SK-MEL-5 (cell line): ENCODE measurements at places on chromosomes 1 and 21. TPM values are rescaled to one million over a fixed set of nuclear protein-coding genes. Genes with fewer than 3 reads are reported as not detected.

TCP10L gene
- 0.53 TPM in 1 of 2 replicates, not detected in the other for total RNA-seq

PLA2G2A gene
- not detected in 2 replicates for total RNA-seq

KCNA2 gene
- total RNA-seq = under 0.01 and 0.24 TPM in 2 replicates

LRRC8C gene
- total RNA-seq = 2.7 and 3.2 TPM in 2 replicates

NPL gene
- 6.7 and 7.0 TPM in 2 replicates for total RNA-seq

DNA sequence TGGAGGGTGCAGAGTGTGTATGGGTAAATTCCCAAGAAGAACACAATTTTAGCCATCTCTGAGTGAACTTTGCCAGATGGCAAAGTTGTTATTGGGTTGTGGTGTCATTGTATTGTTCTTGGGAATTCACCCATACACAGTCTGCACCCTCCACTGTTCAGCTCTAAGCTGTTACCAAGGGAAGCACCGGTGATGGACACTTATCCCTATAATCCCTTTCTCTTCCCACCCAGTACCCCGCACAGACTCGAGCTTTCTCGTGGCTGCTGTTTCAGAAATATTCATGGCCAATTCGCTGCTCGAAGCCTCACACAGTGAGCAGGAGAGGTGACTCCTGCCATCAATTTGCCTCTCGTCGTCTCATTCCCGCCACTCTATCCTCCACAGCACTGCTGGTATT lies 95.7 kb upstream of the PALMD start:
- no peak for DNase-seq

DNA sequence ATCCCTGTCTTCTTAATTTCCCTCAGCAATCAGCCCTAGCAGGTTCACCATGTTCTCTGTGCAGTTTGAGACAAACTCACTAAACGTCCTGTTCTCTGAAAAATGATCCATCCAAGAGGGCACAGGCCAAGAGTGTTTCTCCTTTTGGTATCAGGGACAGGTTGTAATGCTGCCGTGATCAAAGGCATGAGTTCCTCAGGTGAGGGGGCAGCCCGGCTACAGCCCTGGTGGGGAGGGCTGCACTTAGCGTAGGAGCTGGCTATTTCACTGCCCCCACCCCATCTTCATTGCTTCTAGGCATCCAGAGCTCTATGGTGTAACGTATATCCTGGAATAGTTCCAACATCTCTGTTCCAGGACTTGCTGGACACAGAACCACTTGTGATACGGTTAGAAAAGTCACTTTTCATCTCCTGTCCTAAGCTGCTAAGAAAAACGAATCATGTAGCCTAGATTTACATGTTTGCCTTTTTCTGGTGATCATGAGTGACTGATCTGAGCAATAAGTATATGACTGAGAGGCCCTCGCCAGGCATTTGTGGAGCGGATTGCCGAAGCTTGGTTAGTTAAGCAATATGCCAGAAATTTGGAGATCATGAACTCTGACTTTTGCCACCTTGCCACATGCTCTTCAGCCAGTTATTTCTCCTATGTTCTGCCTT lies 41.1 kb upstream of the SRP9 start:
- DNase-seq = no peak

- no peak for DNase-seq
Observed at GRCh38 chr1:184052194-184052559, 647 bp downstream of the TSEN15 start.

GRCh38 chr21:45209685-45210284 lies 77.9 kb downstream of the POFUT2 start:
- DNase-seq = no peak

DNA sequence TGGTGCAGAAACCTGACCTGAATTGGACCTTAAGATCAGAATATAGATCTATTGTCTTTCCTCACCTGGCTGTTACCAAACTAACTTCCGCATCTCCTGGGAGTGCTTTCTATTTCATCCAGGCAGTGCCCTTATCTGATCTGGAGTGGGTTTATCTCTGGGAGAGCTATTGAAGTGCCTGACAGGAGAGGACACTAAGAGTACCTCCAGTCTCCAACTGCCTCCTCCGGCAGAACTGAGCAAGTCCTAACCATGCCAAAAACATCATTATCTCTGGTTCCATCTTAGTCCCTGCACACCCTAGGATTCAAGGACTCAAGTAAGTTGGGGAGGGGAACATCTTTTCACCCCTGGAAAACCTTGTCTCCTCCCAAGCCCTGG lies 12.4 kb upstream of the KCNJ15 start:
- DNase-seq = no peak

DNA sequence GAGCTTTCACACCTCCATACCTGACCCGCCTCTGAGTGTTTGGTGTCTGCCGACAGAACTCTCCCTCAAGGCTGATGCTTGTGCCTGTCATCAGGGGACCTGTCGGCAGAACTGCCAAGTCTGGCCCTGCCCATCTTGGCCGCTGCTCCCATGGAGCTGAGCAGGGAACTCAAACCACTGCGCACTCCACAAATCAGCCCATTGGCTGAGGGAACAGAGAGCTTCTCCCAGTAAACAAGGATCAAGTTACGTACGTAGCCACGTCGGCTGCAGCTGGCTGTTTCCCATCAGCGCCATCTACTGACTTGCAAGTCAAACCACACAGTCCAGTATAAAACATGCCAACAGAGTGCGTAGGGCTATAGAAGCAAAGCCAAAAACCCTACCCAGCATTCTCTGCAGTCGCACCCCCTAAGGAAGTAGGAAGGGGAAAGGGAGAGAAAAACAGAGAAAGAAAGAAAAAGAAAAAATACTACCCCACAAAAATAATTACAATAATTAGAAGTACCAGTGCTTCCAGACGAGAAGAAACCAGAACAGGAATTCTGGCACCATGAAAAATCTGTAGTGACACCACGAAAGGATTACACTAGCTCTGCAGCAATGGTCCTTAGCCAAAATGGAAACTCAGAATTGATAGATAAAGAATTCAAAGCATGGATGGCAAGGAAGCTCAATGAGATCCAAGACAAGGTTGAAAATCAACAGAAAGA lies 13.1 kb downstream of the KRTAP13-1 start:
- peak; percentile 95 for DNase-seq

- DNase-seq = no peak
Observed at GRCh38 chr1:206866062-206866461, 639 bp downstream of the IL20 start.

DNA sequence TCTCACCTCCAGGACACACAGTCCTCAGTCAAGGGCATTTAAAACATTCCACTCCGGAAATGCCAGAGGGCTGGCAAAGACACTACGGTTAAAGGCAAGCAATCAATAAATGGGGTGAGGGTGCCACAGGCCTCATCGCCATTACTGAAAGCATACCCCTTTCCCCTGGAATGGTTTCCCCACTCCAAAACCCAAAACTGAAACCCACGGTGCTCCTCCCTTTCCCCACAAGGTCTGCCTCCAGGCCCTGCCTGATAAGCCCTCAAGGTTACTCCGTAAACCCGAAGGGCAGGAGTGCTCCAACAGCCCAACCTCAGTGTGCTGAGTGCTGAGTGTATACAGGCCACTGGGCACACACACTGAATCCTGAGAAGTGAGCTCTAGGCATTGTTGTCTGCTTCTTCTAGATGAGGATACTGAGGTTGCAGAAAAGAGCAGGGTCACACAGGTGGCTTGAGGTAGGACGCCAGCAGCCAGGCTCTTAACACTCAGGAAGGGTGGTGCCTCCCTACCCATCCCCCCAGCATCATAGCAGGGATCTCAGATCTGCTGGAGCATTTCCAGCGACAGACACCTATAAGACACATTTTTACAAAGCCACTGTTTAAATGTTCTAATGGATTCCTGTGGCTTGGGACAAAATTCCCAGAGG lies 29.0 kb downstream of the SSBP3 start:
- no peak for DNase-seq

- no peak for DNase-seq
Observed at GRCh38 chr1:228370941-228371740, 35.5 kb downstream of the TRIM11 start.

DNA sequence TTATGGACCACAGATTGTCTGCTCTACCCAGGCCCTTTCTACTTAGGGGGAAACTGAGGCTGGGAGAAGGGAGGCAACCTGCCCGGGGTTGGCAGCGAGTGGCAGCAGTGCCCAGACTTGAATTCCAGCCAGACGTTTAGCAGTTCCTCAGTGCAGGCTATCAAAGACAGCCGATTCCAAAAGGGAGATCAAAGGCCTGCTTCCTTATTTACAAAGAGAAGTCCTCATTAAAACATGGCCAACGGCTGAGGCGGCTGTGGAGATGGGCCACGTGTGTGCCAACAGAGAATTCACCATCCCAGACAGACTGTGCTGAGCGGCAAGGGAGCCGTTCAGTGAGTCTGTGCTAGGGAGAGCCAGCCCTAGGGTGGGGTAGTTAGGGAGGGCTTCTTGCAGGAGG lies 27.7 kb downstream of the C1QB start:
- DNase-seq = no peak

- DNase-seq = peak; percentile 57
Observed at GRCh38 chr1:11893907-11894251, 32.3 kb downstream of the KIAA2013 start.

DNA sequence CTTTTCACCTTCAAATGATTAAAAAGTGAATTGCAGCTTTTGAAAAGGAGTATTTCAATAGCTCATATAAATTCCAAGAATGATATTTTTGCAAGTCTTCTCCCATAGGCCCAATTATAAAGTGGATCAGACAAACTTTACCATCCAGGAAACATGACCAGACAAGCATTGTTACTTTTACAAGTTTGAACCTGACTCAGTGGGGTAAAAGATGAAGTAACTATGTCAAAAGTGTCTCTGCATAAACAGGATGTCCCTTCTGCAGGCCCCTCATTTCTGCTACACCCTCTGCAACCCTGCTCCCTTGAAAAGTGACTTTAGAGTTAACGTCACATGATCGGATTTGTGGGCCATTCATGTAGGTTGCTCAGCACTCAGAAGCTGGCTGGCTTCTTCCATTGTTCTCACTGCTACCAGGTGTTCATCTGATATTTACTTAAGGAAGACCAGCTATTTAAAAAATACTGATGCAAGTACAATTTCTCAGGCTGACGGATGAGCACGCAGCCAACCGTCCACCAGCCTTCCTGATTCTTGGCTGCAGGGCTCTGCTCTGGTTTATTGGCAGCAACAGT lies 32.3 kb downstream of the URB1 start:
- no peak for DNase-seq

DNA sequence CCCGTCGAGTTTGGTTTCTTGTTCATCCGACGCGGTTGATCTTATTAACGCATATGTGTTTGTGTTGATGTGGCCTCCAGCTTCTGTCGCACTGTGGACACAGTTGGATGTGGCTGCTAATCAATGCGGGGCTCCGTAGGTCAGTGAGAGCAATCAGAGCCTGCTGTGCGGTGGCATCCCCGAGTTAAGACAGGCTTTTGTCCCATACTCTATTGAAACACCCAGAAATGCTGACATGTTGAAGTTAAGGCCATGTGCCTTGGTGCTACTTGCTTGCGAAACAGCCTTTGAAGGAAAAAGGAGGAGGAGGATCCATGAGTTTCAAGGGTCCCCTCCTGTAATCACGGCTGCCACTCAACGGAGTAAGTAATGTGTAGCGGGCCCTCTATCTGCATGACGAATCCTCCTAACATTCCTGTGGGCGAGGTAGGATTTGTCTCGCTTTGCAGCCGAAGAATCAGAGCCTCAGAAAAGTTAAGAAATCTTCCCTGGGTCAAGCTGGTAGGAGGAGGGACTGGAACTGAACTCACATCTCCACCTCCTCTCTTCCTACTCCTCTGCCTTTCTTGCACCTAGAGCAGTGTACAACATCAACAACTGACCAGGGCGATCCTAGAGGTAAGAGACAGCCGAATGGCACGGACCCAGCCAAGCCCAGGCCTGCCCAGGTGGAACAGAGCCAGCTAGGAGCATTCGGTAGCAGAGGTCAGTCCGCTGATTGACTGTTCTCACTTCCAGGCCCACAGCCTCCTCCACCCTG lies 19.5 kb downstream of the PDE9A start:
- no peak for DNase-seq

GRCh38 chr1:77287535-77287934 lies 5.7 kb downstream of the AK5 start:
- DNase-seq = no peak

GRCh38 chr1:234839663-234840062 lies 229.7 kb upstream of the IRF2BP2 start:
- DNase-seq = no peak

DNA sequence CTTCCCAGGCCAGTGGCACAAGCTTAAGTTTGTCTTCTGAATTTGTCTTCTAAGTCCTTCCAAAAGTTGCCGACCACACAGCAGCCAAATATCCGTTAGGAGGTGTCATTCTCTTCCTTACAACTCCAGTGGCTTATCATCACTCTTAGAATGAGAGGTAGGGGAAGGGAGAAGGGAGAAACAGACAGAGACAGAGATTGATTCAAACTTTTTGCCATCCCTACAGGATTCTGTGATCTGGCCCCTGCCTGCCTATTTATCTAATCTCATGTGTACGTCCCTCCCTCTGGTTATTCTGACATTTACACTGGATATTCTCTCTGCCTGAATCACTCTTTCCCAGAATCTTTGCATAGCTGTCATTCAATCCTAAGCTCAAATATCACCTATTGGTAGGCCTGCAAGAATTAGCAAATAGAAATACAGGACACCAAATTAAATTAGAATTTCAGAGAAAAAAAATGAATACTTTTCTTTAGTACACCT lies 488 bp upstream of the GNL2 start:
- no peak for DNase-seq
